ENCODE measurements at places on chromosomes 3 and 15. TPM values are rescaled to one million over a fixed set of nuclear protein-coding genes. Genes with fewer than 3 reads are reported as not detected.

DNA sequence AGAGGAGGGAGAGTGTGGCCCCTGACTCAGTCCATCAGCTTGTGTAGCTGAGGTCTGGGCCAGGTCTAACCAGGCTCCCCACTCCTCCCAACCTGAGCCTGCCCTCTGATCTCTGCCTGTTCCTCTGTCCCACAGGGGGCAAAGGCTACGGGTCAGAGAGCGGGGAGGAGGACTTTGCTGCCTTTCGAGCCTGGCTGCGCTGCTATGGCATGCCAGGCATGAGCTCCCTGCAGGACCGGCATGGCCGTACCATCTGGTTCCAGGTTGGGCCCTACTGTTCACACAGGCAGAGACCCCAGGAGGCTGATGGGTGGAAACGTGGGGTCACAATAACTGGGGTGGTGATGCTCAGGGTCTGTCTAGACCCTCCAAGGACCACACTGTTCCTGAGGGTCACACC lies 6.8 kb downstream of the NEIL1 start:
- no peak for DNase-seq

- DNase-seq = no peak
These were observed 4.3 kb downstream of the PTH1R start for GRCh38 chr3:46881596-46882376.

DNA sequence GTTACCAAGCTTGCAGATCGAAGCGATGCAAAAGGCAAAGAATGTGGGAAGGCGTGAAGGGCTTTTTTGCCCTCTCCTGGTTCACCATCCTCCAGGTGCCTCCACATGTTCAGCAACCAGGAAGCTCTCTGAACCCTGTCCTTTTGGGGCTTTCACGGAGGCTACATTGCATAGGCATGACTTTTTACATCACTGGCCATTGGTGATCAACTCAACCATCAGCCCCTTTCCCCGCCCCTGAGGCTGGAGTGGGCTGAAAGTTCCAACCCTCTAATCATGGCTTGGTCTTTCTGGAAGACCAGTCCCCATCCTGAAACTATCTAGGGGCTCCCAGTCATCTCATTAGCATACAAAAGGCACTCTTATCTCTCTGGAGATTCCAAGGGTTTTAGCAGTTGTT lies 52.6 kb downstream of the UACA start:
- no peak for DNase-seq

DNA sequence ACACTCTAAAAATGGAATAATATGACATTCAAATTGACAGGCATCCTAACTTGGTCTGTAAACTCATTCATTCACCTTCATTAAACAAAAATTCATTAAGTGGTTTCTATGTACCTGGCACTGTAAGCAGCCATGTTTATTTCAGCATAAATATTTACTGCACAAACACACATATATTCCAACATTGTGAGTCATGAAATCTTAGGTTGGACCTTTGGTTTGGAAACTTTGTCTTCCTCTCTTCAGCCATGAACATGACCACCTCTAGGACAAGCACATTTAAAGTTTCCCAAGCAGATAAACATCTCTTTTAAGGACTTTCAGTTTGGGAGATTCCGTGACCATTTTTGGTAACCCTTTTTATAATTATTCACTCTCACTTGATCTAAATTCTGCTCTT lies 131.8 kb downstream of the TPRG1 start:
- DNase-seq = no peak

Gene KIF15
- 2.7 TPM for total RNA-seq

DNA sequence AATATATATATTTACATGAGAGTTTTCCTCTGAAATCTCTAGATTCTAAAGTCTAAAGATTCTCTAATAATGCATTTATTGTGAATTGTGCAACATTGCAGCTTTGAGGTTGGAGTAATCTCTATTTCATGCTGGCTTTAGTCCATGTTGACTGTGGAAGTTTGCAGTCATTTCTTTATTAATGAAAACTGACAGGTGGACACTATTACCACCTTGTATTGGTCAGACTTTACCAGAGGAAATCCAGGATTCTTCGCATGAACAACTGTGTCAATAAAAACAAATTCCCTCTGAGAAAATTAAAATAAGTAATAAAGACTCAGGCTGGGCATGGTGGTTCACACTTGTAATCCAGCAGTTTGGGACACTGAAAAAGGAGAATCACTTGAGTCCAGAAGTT lies 274.1 kb downstream of the SHQ1 start:
- DNase-seq = no peak

GRCh38 chr15:85539491-85539890 lies 159.1 kb downstream of the AKAP13 start:
- DNase-seq = no peak
